ENCODE measurements at places on chromosomes 2 and 18. TPM values are rescaled to one million over a fixed set of nuclear protein-coding genes. Genes with fewer than 3 reads are reported as not detected.
A peak's percentile ranks its signal among the peaks of the same experiment; 100 is the strongest.

GRCh38 chr2:30358842-30359241 is 88.2 kb upstream of the LCLAT1 start:
- DNase-seq: no peak

REG1B gene
- 6,505 TPM for polyA plus RNA-seq

DNA sequence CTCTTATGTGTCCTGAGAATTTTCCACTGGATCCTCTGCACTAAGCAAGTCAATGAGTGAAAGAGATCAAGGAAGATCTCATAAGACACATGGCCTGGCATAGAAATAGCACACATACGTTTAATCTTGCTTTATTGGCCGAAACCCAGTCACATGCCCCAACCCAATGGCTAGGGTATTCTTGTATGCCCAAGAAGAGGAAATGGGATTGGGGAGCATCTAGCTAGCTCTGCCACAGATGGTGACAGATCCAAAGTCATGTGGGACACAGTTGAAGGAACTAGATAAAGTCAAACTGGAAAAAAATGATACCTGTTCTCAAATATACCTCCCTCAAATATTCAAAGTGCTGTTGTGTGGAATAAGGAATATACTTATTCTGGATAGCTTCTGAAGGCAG is 74.7 kb downstream of the CD28 start:
- no peak for DNase-seq

GRCh38 chr2:226837787-226838603 is 2.1 kb downstream of the RHBDD1 start:
- no peak for DNase-seq

DNA sequence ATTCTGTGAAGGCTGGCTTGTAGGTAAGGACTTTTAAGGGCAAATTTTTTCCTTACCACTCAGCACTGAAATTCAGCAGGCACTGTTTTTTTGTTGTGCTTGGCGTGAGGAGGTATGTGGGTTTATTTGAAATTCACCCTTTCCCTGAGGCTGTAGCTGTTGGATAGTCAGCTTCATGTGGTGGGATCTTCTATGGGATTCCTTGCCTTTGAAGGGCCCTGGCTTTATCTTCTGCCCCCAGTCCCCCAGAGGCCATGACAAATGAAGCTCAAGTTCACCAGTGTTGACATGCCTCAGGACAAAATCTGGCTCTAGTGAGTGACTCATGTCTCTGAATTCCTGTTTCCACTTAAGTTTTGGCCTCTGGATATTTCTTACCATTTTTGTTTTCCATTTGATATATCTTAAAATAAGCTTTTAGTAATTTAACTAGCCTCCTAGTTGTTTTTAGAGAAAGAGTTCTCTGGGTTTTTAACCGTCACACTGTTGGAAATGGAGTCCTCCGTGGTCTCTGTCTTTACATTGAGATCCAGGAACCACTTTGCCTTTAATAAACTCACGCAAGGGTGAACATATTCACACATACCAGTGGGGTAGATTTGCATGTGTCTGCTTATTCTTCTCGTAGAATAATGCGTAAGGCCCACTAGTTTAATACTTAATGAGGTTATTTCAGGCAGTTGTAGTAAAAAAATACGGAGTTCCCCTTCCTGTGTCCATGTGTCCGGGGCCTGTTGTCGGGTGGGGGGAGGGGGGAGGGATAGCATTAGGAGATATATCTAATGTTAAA is 211.1 kb upstream of the FAM98A start:
- no peak for DNase-seq

DNA sequence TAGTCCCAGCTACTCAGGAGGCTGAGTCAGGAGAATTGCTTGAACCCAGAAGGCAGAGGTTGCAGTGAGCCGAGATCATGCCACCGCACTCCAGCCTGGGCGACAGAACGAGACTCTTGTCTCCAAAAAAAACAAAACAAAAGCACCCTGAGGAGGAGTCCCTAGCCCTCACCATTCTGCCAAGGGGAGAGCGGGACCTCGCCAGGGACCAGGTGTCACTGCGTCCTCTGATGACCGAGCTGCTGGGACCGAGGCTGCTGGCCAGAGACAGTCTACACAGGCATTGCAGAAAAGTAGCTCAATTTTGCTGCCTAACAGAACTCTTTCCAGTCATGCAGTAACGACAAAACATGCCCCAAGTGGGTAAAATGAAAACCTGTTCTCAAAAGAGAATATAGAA is 18.4 kb downstream of the NCK2 start:
- DNase-seq: no peak

DNA sequence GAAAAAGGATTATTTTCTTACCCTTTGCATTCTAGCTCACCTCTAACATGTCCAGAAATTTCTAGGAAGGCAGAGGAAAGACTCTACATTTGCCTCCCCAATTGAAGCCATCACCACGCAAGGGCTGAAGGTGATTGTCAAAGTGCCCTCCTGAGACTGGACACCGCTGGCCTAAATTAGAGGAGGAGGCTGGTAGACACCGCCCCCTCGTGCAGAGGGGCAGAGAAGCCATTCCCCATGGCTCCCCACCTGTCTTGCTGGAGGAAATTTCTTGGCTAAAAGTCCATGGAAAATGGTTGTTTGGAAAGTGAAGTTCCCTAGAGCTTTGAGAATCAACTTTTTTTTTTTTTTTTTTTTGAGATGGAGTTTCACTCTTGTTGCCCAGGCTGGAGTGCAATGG is 31.3 kb upstream of the CREB1 start:
- DNase-seq: no peak

DNA sequence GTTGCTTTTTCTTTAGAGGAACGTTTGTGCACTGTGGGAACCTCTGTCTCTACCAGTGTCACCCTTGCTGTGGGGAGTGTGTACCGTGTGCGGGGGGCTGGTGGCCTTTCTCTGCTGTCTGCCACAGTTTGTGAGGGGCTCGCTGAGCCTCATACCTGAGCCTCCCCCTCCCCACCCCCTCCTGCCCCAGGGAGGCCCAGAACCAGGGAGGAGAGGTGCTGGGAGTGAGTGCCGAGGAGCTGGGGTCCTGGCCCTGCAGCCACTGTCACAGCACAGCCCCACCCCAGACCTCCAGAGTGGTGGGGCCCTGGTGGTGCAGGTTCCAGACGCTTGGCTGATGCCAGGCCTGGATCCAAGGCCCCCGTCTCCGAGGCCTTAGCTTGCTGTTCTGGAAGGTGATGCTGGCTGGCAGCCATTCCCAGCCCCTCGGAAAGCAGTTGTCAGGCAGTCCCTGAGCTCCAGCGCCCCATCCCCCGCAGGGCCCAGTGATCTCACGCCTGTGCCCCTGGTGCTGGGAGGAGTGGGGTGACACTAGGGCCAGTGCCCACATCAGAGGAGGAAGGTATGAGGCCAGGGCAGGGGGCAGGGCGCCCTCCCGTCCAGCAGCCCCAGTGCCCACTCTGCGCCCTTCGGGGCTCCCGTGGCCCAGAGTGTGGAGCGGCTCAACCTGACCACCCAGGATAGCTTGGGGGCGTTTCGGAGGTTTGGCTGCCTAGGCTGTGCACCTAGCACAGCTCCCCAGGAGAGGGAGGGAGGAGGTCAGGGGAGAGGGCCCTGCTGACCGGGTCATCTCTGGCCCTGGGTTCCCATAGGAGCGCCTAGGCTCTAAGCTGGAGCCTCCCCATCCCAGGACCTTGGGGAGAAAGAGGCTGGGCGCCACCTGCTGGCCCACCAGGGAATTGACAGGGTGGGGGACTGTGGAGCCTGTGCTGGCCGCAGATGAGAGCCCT is 53.0 kb upstream of the ALPP start:
- peak; percentile 38 for DNase-seq

FBLN7 gene
- 1.0 TPM for polyA plus RNA-seq

- no peak for DNase-seq
These were observed 169.8 kb upstream of the ID2 start for GRCh38 chr2:8511868-8512612.

DNA sequence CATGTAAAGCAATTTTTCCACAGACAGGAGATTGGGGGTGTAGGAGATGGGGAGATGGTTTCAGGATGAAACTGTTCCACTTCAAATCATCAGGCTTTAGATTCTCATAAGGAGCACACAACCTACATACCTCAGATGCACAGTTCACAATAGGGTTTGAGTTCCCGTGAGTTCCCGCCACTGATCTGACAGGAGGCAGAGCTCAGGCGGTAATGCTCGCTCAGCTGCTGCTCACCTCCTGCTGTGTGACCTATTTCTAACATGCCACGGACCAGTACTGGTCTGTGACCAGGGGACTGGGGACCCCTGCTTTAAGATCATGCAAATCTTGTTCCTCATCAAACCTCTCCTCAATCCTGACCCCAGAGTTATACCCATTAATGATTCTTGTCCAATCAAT is 70.1 kb downstream of the RPE start:
- no peak for DNase-seq

DNA sequence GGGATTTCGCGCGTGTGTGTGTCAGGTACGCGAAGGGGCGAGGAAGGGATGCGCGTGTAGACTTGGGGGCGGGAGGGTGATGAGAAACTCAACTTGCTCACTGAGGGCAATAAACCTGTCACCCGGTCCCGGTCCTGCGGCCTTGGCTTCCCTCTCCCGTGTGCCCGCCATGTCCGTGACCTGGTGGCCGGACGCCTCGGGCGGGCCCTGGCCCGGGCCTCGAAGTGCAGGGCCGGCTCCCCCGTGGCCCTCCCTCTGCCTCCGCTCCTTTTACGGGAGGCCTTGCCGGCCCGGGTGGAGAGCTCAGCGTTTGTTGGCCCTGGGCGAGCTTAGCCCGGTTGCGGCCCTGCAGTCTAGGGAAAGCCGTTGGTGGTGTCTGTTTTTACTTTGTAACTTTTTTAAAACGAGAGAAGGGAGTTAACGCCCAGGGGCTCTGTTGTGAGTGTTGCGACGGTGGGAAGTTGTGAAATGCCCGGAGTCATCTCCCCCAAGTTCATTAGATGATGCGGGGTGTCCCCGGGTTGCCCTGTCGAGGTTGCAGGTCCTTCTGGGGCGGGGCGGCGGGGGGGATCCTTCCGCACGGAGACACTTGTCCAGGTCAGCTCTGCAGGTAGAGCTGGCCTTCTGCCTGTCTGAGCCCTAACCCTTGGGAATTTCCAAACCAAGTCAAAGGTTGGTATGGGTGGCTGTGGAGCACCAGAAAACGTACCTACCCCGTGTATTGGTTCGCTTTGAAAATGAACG is 883 bp downstream of the SMCHD1 start:
- DNase-seq: peak; percentile 67

- DNase-seq: no peak
These were observed 53.2 kb upstream of the CCDC85A start for GRCh38 chr2:56130463-56131070.

CACNB4 gene
- 0.35 TPM for polyA plus RNA-seq

FKBP1B gene
- polyA plus RNA-seq: 25.6 TPM

TMEM198 gene
- polyA plus RNA-seq: 13.3 TPM

DNA sequence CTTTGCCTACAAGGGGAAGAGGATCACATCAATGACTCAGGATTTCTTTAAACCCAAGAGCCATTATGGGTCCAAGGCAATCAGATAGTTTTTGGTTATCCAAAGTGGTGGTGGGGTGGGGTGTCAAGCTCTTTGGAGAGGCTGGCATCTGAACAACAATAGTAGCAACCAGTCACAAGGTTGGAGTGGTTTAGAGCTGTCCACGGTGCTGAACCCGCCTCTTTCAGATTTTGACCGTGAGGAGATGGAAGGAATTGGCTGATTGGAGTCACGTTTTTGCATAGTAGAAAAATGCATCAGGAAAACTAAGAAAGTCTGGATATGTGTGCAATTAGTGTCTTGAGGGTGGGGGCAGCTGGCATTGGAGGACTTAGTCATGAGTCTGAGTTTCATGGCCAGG is 159.9 kb downstream of the LOXHD1 start:
- no peak for DNase-seq

DNA sequence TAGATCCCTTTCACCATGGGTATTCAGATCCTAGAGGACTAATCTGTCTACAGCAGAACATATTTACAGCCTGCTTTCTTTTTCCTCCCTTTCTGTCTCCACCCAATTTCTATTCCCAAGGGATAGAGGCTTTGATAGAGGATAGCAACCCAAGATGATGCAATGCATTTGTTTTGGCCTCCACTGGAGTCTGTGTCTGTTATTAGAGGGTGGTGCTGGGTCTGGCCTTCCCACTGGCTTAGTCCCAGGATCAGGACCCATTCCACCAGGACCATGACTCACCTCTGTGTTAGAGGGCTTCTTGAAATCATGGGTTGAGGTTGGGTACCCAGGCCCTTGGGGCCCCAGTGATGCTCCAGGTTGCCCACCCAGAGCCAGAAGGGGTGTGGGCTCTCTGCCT is 239.7 kb upstream of the TNP1 start:
- no peak for DNase-seq

DNA sequence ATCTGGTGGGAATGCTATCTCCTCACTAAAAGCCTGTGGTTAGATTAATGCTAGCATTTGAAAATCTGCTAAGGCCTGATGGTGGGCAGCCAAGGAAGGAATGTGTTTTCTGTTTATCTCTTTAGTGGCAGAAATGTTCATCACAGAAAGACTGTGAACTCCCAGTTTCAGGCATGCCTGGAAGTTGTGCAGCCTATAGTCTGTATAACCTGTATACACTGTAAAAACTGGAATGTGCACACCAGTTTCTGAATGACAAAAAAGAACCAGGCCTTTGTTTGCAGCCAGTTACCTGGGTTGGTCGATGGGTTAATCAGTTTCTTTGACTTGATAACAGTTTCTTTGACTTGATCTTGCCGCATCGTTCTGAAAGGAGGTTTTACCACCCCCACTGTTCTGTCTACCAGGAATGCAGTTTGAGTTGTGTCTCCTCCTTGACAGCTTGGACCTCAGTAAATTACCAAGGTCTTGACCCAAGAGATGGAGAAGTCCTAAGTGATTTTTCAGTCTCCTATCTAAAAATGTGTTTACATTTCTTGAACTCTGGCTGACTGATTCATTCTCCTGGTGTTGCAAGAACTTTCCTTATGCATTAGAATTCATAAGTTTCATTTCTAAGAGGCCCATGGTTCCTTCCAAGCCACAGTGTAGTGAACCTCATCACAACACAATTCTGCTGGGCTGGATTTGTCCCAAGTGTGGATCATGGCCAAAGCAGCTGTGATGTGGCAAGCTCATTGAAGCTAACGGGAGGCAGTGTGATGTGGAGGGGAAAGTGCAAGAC is 62.2 kb downstream of the KIAA2012 start:
- peak; percentile 29 for DNase-seq

DNA sequence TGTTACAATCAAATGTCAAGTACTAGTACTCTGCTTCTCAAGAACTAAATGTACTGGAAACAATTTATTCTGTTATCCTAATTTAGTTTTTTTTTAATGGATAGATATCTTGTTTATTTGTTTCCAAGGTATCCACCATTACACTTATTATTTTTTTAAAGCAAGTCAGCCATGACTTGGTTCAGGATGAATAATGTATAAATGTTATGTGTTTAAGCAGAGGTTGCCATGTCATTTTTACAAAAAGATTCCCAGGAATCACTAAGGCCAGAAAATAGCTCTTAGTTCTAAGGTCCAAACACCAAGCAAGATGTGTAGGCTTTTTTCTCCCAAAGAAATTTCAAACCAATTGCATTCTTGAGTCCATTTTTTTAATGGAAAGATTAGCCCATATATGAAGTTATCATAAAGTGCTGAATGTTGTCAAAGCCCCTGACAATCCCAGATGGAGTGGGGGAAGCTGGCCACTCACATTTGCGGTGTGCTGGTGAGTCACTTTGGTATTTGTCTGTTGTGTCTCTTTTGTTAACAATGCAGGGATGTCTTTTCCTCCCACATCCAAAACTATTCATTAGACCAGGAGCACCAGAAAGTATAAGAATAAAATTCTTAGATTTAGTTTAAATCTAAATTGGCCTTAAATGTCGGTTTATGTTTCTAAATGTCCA is 158.9 kb downstream of the COL6A3 start:
- no peak for DNase-seq

- no peak for DNase-seq
These were observed 122.6 kb downstream of the METTL4 start for GRCh38 chr18:2448565-2449151.

GRCh38 chr2:161400076-161400475 is 16.0 kb upstream of the TBR1 start:
- DNase-seq: no peak

GRCh38 chr2:74227646-74228045 is 29.2 kb downstream of the MTHFD2 start:
- no peak for DNase-seq

CNGA3 gene
- polyA plus RNA-seq: 1.5 TPM

All from pancreas (tissue), 10 donors.